ENCODE measurements at places on chromosomes 6 and 20.

GRCh38 chr6:32659856-32660595, 6.4 kb downstream of the HLA-DQB1 start:
- no peak for DNase-seq

GRCh38 chr6:87723170-87724078, 21.4 kb upstream of the AKIRIN2 start:
- DNase-seq, result no peak

DNA sequence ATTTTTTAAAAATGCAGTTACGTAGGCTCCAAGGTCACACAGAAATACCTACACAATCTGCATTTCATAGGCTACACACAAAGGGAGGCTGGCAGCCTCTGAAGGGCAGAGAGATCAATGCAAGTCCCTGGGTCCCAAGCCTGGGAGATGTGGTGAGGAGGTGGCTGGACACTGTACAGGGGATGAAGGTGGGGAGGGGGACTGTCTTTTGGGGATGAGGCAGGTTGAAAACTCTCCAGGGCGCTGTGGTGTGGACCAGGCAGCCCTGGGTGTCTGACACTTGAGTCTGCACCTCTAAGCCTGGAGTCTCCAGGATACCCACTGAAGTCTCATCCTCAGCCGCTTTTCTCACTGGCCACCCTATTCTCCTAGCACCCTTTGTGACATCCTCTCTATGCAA, 24.5 kb downstream of the TXNDC5 start:
- no peak for DNase-seq

DNA sequence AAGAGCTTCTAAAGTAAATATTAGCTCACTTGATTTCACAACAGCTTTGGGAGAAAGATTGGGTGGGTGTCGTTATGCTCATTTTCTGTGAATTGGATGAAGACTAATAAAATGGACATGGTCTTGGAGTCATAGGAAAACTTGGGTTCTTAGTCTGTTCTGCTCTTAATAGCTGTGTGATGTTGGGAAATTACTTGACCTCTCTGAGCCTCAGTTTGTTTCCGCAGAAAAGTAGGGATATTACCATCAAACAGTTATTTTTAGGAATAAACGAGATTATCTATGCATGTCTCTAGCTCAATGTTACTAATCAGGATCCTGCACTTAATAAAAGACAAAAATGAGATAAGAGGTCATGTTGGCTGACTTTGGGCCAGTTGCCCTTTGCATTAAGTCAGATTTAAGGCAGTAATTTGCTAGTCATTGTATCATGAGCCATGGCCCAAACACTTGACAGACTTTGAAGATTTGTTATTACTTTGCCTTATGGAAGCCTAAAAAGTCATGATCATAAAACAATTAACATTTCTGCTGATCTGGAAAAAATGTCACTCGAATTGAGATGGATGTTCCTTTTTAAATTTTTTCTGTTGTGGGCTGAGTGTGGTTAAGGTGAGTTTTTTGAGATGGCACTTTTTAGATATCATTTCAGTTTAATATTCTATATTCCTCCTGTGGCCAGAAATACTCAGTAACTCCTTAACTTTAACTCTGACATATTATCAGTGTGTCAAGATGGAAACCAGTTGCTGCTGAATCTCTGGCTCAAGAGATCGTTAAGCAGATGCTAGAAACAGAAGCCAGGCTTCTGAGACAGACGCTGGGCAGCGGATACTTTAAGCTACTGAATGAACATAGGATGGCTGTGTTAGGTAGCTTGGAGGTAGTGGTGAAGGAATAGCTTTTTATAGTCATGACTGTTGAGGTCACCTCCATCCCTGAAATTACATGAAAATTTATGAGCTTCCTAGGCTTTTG, 291.6 kb downstream of the PHF3 start:
- no peak for DNase-seq

DNA sequence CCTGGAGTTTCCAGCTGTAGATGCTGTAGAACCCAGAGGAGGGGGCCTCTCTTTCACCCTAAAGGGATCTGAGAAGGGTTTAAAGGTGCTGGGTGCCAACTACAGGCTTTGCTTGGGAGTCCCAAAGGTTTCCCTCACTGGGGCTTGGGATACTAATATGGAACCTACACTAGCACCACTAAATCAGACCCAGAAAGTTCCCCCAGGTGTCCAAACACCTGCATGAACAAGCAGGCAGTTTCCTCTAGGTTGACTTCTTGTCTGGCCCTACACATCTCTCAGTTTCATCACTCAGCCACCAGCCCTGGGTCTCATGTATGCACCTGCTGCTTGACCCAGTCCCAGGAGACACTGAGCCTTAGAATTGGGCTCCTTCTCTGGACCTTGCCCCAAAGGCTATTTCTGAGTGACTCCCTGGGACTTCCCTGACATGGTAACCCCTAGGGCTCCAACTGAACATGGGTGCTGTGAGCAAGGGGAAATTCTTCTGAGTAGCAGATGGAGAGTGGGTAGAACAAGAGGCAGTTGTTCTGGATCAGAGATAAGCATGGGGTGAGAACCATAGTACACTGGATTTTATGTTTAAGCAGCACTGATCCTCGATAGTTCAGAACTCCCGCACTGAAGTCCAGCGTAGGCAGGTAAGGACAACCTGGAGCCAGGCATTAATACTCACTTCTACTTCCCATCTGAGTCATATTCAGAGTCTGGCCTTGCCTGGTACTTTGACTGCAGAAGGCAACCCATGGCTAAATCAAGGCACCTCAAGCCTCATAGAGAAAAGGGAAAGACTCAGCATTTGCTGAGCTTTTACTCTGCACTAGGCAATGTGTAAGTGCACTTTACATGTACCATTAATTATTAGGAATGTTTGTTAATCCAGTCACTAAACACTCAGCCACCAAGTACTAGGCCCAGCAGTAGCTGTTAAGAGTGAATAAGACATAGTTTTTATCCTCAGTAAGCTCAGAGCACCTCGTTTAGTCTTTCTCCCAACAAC, 16.8 kb downstream of the BCL2L1 start:
- no peak for DNase-seq

DNA sequence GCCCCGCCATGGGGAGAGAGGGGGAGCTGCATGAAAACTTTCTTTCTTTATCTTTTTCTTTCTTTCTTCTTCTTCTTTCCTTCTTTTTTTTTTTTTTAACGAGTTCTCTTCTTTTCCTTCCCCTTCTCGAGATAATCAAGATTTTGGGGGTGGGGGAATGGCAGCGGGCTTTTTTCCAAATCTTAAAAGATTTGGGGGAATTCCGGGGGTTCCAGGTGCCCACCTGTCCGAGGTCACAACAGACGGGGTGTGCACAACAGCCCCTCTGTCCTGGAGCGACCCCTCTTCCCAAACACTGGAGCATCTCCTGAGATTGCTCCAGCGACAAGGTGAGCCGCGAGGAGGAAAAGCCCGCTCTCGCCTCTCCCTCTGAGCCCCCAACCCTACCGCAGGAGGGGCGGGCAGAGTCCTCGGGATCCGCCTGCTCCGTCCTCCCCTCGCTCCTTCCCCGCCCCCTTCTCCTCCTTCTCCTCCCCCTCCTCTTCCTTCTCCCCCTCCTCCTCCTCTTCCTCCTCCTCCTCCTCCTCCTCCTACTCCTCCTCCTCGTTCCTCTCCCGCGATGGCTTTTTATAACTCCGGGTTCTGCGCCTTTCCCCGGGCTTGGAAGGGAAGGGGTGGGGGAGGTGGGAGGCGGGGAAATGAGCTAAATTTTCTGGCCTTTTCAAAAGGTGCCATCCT, 689 bp upstream of the KCNB1 start:
- DNase-seq, result no peak

- DNase-seq, result no peak
Observed at GRCh38 chr6:111276736-111277135, 189.4 kb downstream of the SLC16A10 start.

DNA sequence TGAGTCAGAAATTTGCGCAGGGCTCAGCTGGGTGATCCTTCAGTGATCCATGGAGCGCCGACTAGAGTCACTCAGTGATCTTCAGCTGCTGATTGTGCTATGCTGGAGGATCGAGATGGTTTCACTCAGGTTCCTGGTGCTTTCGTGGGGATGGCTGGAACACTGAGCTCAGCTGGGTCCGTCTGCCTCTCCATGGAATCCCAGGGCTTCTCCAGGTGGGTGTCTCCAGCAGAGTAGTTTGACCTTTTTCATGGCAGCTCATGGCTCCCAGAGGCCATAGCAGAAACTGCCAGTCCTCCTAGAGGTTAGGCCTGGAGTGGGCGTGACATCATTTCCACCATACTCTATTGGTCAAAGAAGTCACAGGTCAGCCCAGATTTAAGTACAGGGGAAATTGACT, 88.8 kb upstream of the SIRPA start:
- DNase-seq, result no peak

DNA sequence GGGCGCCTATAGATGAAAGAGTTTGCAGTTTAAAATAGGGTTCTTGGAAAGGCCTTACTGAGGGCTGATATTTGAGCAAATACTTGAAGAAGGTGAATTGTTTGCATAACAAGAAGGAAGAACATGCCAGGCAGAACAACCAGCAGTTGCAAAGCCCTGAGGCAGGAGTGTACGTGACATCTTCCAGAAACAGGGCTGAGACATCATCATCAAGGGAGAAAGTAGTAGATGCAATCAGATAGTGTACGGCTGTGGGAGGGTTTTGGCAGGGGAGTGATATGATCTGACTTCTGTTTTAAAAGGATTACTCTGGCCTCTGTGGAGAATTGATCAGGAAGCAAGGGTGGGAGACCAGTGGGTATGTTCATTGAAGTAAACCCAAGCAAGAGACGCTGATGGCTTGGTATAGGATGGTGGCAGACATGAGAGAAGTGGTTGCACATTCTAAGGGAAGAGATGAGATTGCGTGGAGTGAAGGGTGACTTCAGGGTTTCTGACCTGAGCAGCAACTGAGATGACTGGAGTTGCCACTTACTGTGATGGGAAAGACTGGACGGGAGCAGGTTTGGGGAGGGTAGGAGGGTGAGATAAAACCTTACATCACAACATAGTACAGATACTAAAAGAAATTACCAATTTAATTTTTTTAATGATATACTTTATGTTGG, 28.8 kb downstream of the RIOK1 start:
- DNase-seq, result no peak

DNA sequence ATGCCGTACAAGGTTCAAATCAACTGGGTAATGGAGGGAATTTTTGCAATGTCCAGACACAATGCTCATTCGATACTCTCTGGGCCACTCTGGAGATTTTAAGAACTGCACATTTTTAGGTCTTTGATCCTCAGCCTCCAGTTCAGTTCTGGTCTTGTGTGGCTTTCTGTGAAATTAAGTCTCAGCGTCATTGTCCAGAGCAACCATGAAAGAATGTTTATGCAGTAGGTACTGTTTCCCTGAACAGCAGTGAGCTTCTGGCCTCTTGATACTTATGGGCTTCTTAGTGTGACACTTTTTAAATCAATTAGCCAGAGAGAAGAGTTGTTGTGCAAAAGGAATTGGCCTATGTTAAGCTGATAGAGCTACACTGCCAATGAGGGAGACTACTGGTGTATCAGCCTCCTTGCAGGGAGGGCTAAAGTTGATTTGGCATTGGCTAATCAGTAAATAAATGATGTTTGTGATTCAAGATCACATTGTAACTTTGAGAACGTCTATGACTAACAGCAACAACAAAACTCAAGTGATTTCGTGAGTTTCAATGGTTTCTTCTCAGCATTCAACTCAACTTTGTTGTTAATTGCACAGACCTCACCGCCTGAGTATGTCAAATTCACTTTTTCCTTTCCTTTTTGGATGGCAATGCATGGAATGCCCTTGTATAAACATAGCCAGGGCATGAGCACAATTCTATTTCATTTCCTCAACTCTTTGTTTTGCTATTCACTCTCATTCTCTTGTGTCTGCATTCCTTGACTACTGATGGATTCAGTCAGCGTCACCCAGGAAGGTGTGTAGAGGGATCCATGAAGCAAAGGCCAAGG, 85.1 kb downstream of the GJA1 start:
- no peak for DNase-seq

- DNase-seq, result no peak
Observed at GRCh38 chr6:5028301-5028700, 24.5 kb upstream of the RPP40 start.

- DNase-seq, result no peak
Observed at GRCh38 chr20:31605902-31606803, 1.1 kb downstream of the ID1 start.

- no peak for DNase-seq
Observed at GRCh38 chr6:105892577-105893262, 193.4 kb upstream of the PRDM1 start.

DNA sequence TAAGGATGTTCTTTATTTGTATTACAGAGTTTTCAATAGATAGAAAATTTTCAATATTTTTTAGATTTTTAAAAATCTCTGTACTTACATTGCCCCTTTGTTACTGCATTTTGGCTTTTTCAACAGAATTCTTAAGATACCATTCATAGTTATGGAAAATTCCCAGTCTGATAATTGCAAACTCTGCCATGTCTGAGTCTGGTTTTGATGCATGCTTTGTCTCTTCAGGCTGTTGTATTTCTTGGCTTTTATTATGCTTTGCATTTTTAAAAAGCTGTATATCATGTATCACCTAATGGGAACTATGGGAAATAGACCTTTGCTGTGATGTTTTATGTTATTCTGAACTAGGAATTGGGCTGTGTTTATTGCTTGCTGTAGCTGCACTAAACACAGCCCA, 898.9 kb upstream of the ADGRB3 start:
- no peak for DNase-seq

- DNase-seq, result no peak
Observed at GRCh38 chr6:142028527-142028926, 104.2 kb upstream of the GJE1 start.

GRCh38 chr6:105993341-105994117, 92.6 kb upstream of the PRDM1 start:
- DNase-seq, result no peak

DNA sequence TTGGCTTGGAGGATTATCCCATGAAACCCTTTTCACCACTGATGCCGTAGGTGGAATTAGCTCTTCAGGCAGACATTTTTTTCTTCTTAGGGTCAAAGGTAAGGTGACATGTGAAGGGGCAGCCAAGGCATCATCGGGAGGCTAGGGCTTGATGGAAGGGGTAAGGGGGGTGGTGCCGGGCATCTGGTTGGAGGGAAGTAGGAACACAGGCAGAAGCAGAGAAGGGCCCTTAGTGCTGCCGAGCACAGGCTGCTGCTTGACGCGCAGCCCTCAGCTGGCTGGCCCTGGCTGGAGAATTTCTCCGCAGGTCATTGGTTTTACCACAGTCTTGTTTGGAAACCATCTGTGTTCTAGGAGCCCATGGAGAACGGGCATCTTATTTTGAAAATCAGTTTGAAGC, 54.7 kb downstream of the TRAF3IP2 start:
- DNase-seq, result no peak

- no peak for DNase-seq
Observed at GRCh38 chr6:11683871-11684270, 94.7 kb downstream of the ADTRP start.

- DNase-seq, result no peak
Observed at GRCh38 chr6:142500250-142500786, 198.5 kb downstream of the ADGRG6 start.
